Calu3 (cell line): ENCODE measurements at places on chromosomes 4 and X. TPM values are rescaled to one million over a fixed set of nuclear protein-coding genes. Genes with fewer than 3 reads are reported as not detected.
A peak's percentile ranks its signal among the peaks of the same experiment; 100 is the strongest.

GRCh38 chr4:14742054-14742453 lies 260.2 kb upstream of the CPEB2 start:
- peaks cover 10% of the 10 kb centered on the region for H3K4me1 ChIP-seq
- no peaks in the 10 kb centered on the region for H3K36me3 ChIP-seq
- DNase-seq: no peak
- no peaks in the 10 kb centered on the region for H3K27me3 ChIP-seq
- H3K27ac ChIP-seq: no peak overlapping the region

- H3K27me3 ChIP-seq: no peaks in the 10 kb centered on the region
- no peak for DNase-seq
- H3K4me3 ChIP-seq: no peak overlapping the region
- no peaks in the 10 kb centered on the region for H3K4me1 ChIP-seq
- H3K27ac ChIP-seq: no peak overlapping the region
Observed at GRCh38 chrX:100445593-100445992, 35.5 kb upstream of the PCDH19 start.

- no peak overlapping the region for H3K4me3 ChIP-seq
- DNase-seq: no peak
- H3K27me3 ChIP-seq: no peaks in the 10 kb centered on the region
- no peak overlapping the region for H3K27ac ChIP-seq
Observed at GRCh38 chr4:104489731-104490095, 5.0 kb downstream of the CXXC4 start.

GRCh38 chr4:5822619-5823018 lies 70.3 kb downstream of the CRMP1 start:
- H3K4me1 ChIP-seq: no peaks in the 10 kb centered on the region
- no peaks in the 10 kb centered on the region for H3K27me3 ChIP-seq
- H3K27ac ChIP-seq: no peak overlapping the region
- no peak overlapping the region for H3K4me3 ChIP-seq
- DNase-seq: no peak
- H3K36me3 ChIP-seq: no peaks in the 10 kb centered on the region

DNA sequence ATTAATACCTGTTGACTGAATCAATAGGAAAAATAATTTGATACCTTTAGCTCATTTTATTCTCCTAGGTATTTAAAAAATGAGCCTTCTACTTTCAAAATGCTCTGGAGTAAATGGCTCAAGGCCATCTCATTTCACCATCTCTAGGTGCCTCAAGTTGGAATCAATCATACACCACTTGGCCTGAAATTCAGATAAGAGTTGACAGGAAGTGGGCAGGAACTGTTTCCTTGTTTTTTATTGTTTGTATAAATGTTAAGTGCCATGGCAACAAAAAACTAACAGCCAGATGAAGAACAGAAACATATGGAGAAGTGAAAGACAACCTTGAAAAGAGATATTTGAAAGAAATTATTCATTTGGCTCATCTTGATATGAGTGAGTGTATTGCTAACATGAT lies 12.4 kb downstream of the LIMCH1 start:
- H3K4me3 ChIP-seq: no peak overlapping the region
- H3K27me3 ChIP-seq: no peaks in the 10 kb centered on the region
- no peak for DNase-seq
- peaks cover 9% of the 10 kb centered on the region for H3K4me1 ChIP-seq
- H3K27ac ChIP-seq: peak overlapping the region; percentile 83
- no peaks in the 10 kb centered on the region for H3K36me3 ChIP-seq

GRCh38 chrX:26295425-26295824 lies 79.5 kb downstream of the MAGEB5 start:
- H3K27ac ChIP-seq: no peak overlapping the region
- no peak for DNase-seq
- H3K36me3 ChIP-seq: no peaks in the 10 kb centered on the region
- no peak overlapping the region for H3K4me3 ChIP-seq

GRCh38 chr4:26748811-26749210 lies 111.8 kb upstream of the STIM2 start:
- H3K36me3 ChIP-seq: no peaks in the 10 kb centered on the region
- H3K4me1 ChIP-seq: no peaks in the 10 kb centered on the region
- no peak overlapping the region for H3K27ac ChIP-seq
- no peak for DNase-seq

DNA sequence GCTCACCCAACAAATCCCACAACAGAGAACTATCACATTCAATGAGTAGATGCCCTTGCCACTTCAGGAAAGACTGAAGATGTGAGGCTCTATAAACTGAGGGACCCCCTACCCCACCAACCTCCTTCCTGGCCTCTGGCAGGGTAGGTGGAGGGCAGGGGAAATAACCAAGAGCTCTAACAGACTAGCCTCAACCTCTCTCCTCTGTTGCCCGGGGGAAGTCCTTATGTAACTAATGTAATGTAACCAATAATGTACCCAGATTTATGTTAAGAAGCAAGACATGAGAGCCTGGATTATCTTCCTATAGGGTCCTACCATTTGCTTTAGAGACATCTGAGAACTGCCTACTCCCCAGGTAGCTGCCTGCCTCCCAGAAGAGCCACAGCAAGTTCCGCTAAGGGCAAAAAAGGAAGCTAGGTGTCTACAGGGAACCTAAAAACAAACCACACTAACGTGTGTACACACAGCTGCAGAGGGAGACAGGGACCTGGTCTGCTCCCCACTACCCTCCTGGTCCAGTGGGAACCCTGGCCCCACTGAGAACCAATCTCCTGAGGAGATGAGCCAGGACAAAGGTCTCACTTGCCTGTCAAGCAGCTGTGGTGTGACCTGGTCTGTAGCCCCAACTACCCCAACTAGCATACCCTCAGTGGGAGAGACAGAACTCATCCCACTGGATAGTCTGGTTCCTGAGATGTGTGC lies 17.7 kb downstream of the OTUD5 start:
- H3K27ac ChIP-seq: no peak overlapping the region
- no peaks in the 10 kb centered on the region for H3K4me1 ChIP-seq
- DNase-seq: no peak
- no peaks in the 10 kb centered on the region for H3K27me3 ChIP-seq
- peaks cover 33% of the 10 kb centered on the region for H3K36me3 ChIP-seq

GRCh38 chr4:7180938-7181337 lies 11.4 kb upstream of the SORCS2 start:
- no peaks in the 10 kb centered on the region for H3K36me3 ChIP-seq
- no peak overlapping the region for H3K27ac ChIP-seq
- no peak overlapping the region for H3K4me3 ChIP-seq
- peaks cover 36% of the 10 kb centered on the region for H3K27me3 ChIP-seq
- DNase-seq: no peak
- H3K4me1 ChIP-seq: no peaks in the 10 kb centered on the region

- H3K4me1 ChIP-seq: no peaks in the 10 kb centered on the region
- DNase-seq: no peak
- H3K27me3 ChIP-seq: peaks cover 32% of the 10 kb centered on the region
- no peaks in the 10 kb centered on the region for H3K36me3 ChIP-seq
- no peak overlapping the region for H3K4me3 ChIP-seq
- H3K27ac ChIP-seq: no peak overlapping the region
Observed at GRCh38 chr4:8150152-8151090, 8.2 kb downstream of the ABLIM2 start.

DNA sequence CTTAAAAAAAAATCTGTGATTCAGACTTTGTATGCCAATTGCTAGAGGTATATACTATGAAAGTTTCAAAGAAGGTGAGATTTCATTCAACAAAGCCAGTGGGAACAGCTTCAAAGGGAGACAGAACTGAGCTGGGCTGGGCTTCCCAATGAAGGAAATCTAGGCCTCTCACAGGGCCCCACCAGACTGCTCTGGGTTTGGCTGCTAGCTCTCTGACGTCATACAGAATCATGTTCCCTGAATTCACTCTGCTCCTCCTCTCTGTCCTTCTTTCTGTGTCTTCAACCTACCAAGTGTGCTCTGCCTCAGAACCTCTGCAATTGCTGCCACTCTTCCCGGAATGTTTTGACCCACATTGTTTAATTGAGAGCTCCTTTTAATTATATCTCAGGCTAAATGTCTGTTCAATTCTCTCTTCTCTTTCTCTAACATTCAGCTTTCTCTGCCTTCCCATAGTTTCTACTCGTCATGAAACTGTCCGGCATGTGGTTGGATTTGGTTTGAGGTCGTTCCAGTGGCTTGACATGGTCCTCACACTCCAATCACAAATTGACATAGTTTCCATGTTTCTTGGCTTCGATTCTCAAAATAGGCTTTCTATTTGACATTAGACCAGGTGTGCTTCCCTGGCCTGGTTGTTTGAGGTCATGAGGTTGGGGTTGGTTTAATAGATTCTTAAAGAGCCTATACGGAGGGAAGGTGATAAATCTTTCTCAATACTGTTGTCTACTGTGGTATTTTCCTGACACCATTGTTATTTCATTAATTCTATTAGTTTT lies 282.1 kb upstream of the EMCN start:
- H3K4me3 ChIP-seq: no peak overlapping the region
- H3K4me1 ChIP-seq: no peaks in the 10 kb centered on the region
- H3K27ac ChIP-seq: no peak overlapping the region
- no peaks in the 10 kb centered on the region for H3K27me3 ChIP-seq
- no peak for DNase-seq

- no peak overlapping the region for H3K27ac ChIP-seq
- H3K4me3 ChIP-seq: no peak overlapping the region
- no peaks in the 10 kb centered on the region for H3K36me3 ChIP-seq
- peaks cover 7% of the 10 kb centered on the region for H3K4me1 ChIP-seq
Observed at GRCh38 chr4:146285037-146285436, 70.7 kb downstream of the REELD1 start.

GRCh38 chr4:149279776-149280175 lies 535.9 kb downstream of the IQCM start:
- no peak overlapping the region for H3K4me3 ChIP-seq
- H3K36me3 ChIP-seq: no peaks in the 10 kb centered on the region
- no peaks in the 10 kb centered on the region for H3K27me3 ChIP-seq
- H3K4me1 ChIP-seq: no peaks in the 10 kb centered on the region
- no peak for DNase-seq
- no peak overlapping the region for H3K27ac ChIP-seq

DNA sequence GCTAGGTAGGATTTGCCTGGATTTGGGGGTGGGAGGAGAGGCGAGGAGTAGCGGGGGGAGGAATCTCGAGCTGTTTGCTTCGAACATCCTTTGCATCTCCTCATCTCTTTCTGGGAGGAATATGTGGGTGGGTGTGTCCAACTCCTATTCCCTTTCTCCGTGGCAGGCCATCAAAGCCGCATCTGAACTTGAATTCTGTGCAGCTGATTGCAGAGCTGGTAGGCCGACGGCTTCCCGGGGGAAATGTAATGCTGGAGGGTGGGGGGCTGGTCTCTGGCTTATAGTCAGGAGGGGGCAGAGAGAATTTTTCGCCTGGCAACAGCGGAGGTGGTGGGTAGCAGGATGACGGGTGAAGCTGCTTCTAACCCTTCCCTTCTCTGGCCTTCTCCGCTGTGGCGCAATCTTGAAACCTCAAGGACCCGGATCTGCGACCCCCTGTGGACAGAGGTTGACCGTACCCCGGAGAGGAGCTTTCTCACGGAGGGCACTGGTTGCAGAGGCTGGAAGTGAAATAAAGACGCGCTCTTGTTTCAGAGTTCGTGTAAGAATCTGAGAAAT lies 628 bp downstream of the ZCCHC12 start:
- no peak for DNase-seq
- peaks cover 65% of the 10 kb centered on the region for H3K27me3 ChIP-seq
- peaks cover 11% of the 10 kb centered on the region for H3K4me1 ChIP-seq

RHOXF2B gene
- total RNA-seq: not detected in 2 replicates

SMIM43 gene
- total RNA-seq: not detected in 2 replicates

IDH3G gene
- total RNA-seq: 64.5 and 71.2 TPM in 2 replicates

UBL4A gene
- total RNA-seq: 37.6 and 41.3 TPM in 2 replicates

NUDT11 gene
- total RNA-seq: 1.3 and 1.4 TPM in 2 replicates

GAGE12H gene
- total RNA-seq: not detected in 2 replicates
